ENCODE measurements at places on chromosomes 3 and 15. TPM values are rescaled to one million over a fixed set of nuclear protein-coding genes. Genes with fewer than 3 reads are reported as not detected.

HESX1 gene
- total RNA-seq, result not detected

GAP43 gene
- total RNA-seq, result 4.8 TPM

SLC9A9 gene
- 25.8 TPM for total RNA-seq

C3orf22 gene
- not detected for total RNA-seq

BCL6 gene
- total RNA-seq, result 11.6 TPM

CDCP1 gene
- 17.5 TPM for total RNA-seq

DNA sequence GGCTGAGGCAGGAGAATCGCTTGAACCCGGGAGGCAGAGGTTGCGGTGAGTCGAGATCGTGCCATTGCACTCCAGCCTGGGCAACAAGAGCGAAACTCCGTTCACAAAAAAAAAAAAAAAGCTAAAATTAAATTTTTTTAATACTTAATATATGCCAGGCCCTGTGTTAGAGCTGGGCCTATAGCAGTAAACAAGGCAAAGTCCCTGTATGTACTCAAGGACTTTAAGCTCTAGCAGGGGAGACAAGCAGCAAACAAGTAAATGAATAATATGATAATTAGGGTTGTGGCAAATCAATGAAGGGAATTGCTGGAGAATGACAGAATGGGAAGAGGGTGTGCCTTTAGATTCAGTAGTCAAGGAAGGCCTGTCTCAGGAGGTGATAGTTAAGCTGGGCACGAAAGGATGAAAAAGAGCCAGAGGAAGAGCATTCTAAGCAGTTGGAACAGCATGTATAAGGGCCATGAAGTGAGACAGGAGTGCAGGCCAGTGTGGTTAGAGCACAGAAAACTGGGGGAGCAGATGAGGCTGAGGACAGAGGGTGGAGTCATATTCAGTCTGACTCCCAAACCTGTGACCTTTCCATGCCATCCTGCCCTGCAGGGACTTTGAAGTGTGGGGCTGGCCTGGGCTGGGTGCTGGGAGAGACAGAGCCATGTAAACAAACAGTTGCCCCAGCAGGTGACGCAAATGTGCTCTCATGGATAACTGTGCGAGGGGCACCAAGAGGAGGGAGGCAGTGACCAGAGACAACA is 6.6 kb upstream of the RAF1 start:
- no peaks in the 10 kb centered on the region for H3K36me3 ChIP-seq
- H3K4me3 ChIP-seq, result no peak overlapping the region
- no peaks in the 10 kb centered on the region for H3K4me1 ChIP-seq
- no peak for DNase-seq

DNA sequence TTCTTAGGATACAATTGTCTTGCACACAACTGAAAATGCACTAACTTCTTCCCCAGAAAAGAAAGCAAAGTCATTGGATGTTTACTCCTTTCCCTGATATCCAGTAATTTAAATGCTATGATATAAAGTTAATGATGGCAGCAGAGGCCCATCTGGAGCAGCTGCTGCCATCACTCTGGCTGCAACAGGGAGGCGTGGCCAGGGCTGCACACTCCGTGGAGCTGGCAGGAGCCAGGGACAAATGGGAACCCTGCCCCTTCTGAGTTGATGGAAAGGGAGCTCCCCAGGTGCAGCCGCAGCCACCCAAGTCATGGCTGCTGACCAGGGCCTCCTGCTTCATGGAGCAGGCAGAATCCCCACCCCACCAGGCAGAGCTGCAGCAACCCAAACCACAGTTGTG is 72.6 kb upstream of the ALDH1A3 start:
- no peaks in the 10 kb centered on the region for H3K36me3 ChIP-seq
- no peak overlapping the region for H3K27ac ChIP-seq
- H3K4me3 ChIP-seq, result no peak overlapping the region
- DNase-seq, result no peak
- no peaks in the 10 kb centered on the region for H3K27me3 ChIP-seq
- H3K4me1 ChIP-seq, result no peaks in the 10 kb centered on the region

DNA sequence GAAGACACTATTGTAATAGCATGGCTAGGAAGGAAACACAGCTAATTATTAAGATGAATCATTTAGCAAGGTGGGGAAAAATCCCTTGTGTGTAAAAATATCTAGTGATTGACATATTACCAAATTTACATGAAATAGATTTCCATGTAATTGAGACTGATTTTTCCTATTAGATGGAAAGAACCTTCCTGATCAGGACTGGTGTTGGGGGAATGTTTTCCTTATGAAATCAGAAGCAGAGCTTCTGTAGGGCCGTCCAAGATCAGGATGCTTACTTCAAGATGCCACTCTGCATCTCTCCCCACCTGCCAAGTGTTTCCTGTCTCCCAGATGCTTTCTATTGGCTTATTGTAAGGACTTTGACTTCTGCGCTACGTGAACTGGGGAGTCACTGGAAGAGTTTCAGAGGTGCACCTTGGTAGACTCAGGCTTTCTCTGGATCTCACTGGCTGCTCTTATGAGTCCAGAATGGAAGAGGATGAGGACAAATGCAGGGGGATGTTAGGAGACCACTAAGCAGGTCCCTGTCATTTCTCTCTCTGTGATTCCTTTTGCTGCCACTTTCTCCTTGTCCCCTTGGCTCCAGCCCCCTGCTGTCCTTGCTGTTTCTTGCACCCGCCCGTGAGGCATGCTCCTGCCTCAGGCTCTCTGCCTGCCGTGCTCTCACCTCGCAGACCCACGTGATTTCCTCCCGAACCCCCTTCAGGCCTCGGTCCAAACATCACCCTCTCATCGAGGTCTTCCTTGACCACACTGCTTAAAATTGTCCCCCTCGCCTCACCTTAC is 30.1 kb downstream of the BTD start:
- peaks cover 56% of the 10 kb centered on the region for H3K4me1 ChIP-seq
- no peak overlapping the region for H3K4me3 ChIP-seq
- no peak for DNase-seq
- no peaks in the 10 kb centered on the region for H3K27me3 ChIP-seq
- H3K36me3 ChIP-seq, result no peaks in the 10 kb centered on the region

DNA sequence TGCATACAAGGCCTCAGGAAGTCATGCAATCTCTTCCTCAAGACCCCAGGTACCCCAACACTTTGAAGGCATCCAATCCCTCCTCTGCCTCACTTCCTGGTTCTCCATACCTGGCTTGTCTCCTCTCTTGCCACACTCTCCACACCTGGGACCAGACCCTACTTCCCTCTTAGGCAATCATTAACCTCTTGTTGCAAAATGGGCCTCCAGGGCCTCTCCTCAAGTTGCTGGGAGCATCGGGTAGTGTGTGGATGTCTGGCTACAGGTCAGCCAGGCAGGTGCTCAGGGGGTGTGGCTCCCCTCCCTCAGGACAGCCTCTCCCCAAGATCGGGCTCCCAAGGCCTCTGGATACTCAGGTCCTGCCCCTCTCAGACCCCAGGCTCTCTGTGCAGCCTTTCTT is 8.6 kb downstream of the PLA2G4E start:
- H3K27ac ChIP-seq, result no peak overlapping the region
- peak; percentile 39 for DNase-seq
- no peak overlapping the region for H3K4me3 ChIP-seq
- no peaks in the 10 kb centered on the region for H3K36me3 ChIP-seq

DNA sequence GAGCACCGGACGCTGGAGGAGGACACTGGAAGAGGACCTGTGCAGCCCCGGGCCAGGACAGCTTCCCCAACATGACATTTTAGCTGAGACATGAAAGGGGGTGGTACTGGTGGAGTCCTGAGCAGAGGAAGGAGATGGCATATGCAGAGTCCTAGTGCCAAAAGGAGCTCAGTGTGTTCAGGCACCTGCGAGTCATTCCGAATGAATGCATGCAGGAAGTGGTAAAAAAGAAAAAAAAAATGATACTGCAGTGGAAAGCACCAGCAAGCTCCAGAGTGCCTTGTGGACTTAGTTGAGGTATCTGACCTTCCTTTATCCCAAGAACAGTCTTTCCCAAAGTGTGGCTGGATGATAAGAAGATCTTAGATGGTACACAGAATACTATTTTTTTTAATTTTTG is 6.6 kb upstream of the ZNF148 start:
- no peak overlapping the region for H3K27ac ChIP-seq
- H3K4me3 ChIP-seq, result no peak overlapping the region

- H3K36me3 ChIP-seq, result peaks cover 73% of the 10 kb centered on the region
- no peaks in the 10 kb centered on the region for H3K4me1 ChIP-seq
- no peak overlapping the region for H3K27ac ChIP-seq
- no peak for DNase-seq
- no peaks in the 10 kb centered on the region for H3K27me3 ChIP-seq
These were observed 50.8 kb upstream of the XRN1 start for GRCh38 chr3:142498397-142499180.

DNA sequence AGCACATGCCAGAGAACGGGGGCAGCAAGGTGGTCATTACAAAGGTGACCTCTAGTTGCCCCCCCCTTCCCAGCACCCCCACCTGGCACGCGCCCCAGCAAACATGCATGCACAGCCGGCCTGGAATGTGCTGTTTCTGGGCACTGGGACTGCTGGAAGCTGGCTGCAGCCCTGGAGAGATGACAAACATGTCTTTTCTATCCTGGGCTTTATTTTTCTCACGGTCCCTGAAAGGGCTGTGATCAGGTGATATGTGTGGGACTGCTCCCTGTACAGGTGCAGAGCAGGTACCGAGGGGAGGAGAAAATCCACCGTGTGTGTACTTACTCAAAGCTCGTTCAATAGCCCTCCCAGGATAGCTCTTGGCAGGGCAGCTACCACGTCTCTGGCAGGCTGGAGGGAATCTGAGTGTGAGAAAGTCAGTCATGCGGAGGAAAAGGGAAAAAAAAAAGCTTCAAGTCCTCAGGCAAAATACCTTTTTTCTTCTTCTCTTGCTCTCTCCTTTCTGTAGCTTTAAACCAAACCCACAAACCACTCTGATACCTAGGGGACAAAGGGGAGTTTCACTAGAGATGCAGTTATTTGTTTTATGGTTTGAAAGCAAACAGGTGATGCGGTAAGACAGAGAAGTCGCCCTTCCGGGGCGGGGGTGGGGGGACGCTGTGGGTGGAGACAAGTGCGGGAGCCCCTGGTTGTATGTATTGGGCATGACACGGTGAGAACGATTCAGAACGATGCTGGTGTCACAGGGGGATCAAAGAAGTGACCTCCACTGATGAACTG is 5.0 kb upstream of the HES1 start:
- peak overlapping the region; percentile 29 for H3K4me3 ChIP-seq
- no peaks in the 10 kb centered on the region for H3K27me3 ChIP-seq
- peak; percentile 70 for DNase-seq
- H3K4me1 ChIP-seq, result peaks cover 63% of the 10 kb centered on the region
- peak overlapping the region; percentile 79 for H3K27ac ChIP-seq
- H3K36me3 ChIP-seq, result no peaks in the 10 kb centered on the region

DNA sequence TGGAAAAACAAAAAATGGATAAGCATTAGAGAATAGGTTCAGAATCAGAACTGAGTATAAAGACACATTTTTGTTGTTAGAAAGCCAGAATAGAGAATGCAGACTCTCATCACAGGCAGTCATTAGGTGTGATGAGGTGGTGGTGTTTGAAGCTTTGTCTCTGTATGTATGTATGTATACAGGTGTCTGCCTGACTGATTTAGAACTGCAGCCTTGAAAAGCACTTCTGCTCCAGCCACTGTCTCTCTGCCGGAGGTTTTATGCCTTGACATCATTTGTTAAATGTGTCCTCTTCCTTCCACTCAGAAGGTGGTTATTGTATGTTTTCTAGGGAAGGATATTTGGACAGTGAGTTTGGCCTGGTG is 80.7 kb upstream of the ZBED2 start:
- DNase-seq, result no peak
- H3K4me3 ChIP-seq, result no peak overlapping the region
- peaks cover 17% of the 10 kb centered on the region for H3K4me1 ChIP-seq
- H3K27ac ChIP-seq, result no peak overlapping the region
- H3K27me3 ChIP-seq, result no peaks in the 10 kb centered on the region

GRCh38 chr15:62940093-62940754 is 102.3 kb upstream of the TPM1 start:
- no peak overlapping the region for H3K27ac ChIP-seq
- H3K36me3 ChIP-seq, result no peaks in the 10 kb centered on the region
- H3K4me1 ChIP-seq, result peaks cover 20% of the 10 kb centered on the region
- no peak overlapping the region for H3K4me3 ChIP-seq
- no peak for DNase-seq
- no peaks in the 10 kb centered on the region for H3K27me3 ChIP-seq

All from stomach (tissue), 19 donors.